Kidney tubule cell (primary cell): ENCODE measurements at places on chromosomes 12 and 14.

- DNase-seq, result no peak
These were observed 27.5 kb downstream of the DHRS2 start for GRCh38 chr14:23663711-23664110.

DNA sequence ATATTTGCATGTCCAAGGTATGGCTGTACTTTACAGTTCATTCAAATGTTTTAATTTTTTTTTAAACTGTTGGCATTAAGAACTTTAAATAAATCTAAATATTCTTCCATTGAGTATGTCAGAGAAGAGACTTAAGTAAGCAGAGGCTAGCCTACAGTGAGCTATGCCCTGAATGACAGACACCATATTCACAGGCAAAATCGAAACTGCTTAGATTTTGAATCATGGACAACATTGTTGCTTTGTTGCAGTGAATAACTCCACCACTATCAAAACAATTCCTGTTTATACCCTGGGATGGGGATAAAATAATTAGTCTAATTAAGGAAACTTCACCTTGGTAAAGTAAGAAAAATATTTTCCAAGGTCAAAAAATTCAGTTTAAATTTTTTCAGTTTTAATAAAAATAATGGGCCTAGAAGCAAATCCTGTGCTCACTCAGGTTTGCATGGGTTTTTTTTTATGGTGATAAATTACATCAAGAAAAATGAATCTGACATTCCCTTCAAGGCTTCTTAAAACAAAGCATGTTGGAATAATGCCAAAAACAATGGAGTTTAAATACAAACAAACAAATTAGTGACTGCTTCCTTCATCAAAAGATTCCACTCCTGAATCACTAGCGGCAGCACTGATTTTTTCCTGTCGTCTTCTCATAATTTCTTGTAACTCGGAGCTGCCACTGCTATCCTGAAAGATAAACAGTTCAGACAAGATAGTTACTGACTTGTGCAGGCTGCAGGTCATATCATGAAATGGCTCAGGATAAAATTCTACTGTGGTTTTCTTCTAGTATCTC is 168.2 kb downstream of the EPS8 start:
- DNase-seq, result no peak

DNA sequence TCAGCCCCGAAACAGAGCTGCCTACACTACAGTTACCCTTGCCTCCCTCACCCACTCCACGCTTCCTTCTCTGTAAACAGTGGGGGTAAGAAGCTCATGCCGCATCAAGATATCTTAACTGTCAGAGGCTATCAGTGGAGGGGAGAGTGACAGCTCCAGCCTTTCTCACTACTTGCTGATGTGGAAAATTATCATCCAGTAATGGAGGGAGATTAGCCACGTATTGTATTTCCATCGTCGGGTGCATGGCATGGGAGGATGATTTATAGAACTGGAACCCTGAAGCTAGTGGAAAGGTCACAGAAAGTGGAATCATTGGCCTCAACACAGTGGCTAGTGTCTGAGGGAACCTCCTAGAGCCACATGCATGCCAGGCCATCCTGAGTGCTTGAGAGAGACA is 270.9 kb upstream of the FKBP4 start:
- DNase-seq, result no peak

DNA sequence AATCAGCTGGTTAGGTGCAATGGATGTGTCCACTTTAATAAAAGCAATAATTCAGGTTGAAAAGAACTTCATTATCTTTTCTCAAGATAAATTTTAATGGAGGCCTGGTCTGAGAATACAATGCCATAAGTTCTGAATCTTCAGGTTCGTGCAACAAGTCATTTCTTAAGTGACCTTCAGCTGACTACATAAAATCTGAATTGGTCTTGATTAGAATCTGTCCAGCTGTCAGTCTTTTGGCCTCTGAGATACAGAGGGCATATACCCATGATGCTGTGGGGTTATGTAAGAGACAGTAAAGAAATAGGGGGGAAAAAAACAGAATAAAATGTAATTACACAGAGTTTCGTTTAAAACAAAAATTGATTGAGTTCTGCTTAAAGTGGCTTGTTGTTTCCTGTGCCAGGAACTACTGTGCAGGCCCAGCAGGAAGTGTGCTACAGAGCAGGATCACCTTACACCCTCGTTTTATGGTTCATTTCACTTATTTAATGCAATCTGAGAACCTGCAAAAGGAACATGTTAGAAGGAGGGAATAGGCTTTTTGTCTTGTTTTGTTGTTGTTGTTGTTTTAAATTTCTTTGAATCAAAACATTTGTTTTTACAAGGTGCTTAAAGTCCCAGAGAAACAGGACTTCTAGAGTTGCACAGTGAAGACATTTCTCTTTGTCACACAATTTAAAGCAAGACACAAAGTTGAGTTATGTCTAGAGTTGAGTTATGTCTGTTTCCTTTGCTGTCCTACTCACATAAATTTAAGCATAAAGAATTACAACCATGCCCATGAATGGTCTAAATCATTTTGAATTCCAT is 64.2 kb downstream of the LGR5 start:
- peak; percentile 9 for DNase-seq

GRCh38 chr12:30457621-30458289 is 237.9 kb downstream of the IPO8 start:
- DNase-seq, result peak; percentile 29

GRCh38 chr14:76951166-76951565 is 77.3 kb downstream of the IRF2BPL start:
- no peak for DNase-seq

DNA sequence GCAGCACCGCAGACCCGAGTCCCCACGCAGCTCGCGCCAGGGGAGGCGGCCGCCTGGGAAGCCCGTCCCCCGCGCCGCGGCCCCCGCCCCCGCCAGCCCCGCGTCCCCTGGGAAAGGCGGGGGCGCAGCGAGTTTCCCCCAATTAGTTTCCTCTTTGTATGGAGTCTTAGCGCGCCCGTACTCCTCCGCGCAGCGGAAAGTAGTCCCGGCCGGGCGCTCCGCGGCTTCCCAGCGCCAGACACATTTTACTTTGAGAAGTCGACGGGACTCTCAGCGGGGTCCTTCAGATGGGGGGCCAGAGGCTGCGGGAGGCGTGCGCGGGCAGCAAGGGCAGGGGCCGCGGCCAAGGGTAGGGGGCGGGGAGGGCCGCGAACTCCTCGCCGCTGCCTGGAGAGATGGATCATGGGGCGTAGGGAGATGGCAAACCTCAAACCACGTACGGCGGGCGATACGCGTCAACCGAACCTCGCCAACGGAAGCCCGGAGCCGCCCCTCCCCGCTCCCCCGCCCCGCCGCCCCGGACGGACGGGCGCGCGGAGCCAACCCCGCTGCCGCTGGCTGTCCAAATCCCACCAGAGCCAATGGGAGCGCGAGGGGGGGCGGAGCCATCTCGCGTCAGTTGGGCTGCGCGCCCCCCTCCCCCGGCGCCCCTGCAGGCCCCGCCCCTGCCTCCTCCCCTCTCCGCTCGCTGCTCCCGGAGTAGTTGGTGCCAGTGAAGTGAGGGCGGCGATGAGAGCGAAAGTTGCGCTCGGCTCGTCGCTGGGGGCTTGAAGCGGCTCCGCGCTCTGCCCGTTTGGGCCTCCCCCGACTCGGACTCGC is at the start of gene RCOR1:
Gene RCOR1 (plus strand): TSS at position 706 of the 819 bp plus-strand sequence. CDS start 238 bp downstream, outside the sequence.
- DNase-seq, result peak; percentile 99

DNA sequence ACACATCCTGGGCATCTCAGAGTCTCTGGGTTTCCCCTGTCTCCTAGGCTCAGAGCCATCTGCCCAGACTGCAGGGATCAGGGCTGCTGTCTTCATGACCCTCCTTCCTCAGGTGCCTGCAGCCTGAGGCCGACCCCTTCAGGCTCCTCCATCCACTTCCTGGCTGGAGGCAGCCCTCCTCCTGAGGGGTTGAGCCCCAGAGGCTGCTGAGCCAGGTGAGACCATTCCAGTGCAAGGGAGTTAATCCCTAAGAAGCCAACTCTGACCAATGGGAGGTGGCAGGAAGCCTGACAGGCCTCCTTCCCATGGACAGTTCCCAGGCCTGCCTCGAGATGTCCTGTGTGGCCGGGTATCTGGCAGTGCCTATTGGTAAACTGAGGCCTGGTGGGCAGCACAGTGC is 8.4 kb upstream of the PPP4R4 start:
- no peak for DNase-seq

DNA sequence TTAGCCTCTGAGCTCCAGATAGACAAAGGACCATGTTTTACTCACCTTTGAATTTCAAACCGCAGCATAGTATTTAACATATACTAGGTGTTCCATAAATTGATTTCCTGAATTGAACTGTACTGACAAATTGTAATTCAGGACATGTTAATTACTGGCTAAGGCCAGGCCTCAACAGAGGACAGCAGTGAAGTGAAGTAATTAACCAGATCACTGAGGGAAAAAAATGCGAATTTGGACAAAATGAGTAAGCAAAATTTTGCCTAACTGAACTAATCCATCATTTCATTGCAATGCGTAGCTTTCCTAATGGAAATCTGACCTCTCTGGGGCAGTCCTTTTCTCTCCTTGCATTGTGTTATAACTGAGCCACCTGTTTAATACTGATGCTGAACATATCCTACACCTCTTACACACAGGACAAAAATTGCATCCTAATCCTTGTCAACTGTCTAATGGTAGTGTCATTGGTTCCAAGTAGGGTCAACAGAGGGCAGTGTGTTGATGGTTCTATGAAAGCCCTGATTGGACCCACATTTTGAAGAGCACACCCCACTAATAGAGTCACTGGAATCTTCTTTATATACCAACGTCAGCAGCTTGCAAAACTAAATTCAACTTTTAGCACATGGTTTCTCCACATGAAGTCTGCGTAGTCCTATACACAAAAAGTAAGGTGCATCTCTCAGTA is 148.4 kb downstream of the SLC25A21 start:
- DNase-seq, result no peak

DNA sequence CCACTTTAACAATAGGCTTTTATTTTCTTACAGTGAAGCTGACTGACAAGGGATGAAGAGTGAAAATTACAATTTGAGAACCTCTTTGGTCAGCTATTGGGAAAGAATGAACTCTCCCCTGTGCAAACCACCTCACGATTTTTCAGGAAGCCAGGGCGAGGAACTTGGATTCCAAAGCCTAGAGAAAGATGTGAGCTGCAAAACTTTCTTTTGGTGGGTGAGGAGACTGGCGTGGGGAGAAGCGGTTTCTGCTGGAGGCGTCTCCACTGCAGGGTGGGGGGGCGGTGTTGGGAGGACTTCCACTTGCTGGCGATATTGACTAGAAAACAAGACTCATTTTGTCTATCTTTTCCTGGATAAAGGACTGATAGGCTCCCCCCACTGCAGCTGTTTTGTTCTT is 59.3 kb upstream of the VRK1 start:
- DNase-seq, result no peak

DNA sequence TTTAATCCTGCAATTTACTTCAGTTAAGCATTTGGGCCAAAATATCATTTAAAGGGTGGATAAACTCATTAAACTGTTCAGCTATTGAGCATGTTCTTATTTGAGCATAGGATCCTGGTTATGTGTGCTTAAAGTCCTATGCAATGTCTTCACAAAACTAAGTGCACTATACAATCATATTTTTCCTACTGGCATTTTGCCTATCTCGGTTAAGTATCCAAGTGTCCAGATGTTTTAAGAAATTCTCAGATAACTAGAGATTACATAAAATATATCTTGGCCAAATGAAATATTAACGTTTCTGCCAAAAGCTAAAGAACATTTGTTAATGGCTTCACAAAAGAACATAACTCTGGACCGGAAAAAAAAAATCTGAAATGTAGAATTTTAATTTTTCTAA is 250.8 kb upstream of the LRFN5 start:
- no peak for DNase-seq

- no peak for DNase-seq
These were observed 44.1 kb downstream of the HRK start for GRCh38 chr12:116837097-116837496.

DNA sequence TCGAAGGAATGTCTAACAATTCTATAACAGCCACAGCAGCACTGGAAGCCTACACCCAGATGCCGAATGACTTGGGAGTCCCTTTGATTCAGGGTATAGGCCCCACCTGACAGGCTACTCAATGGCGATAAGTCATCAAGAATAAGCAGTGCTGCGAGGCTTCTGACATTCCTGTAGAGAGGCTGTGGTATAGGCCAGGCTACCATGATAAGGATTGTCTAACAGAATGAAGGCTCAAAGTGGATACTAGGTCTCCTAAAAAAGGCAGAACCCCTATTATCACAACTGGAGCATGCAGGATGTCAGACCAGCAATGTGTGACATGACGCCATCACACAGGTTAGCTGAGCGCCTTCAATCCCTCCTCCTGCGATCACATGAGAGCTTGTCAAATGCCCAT is 53.2 kb downstream of the ZFP36L1 start:
- DNase-seq, result no peak
